ENCODE measurements at places on chromosomes 2 and 18. TPM values are rescaled to one million over a fixed set of nuclear protein-coding genes. Genes with fewer than 3 reads are reported as not detected.

ANKRD30B gene
- total RNA-seq: not detected

GPR55 gene
- not detected for total RNA-seq

MAL gene
- 1.8 TPM for total RNA-seq

AP1S3 gene
- 0.63 TPM for total RNA-seq

UPP2 gene
- total RNA-seq: not detected

TSPYL6 gene
- total RNA-seq: not detected

GCA gene
- 6.4 TPM for total RNA-seq

DYNAP gene
- total RNA-seq: not detected

RAB31 gene
- total RNA-seq: 67.7 TPM

HADHA gene
- total RNA-seq: 520 TPM

KLHL14 gene
- not detected for total RNA-seq

PSMA8 gene
- total RNA-seq: not detected

TTN gene
- 4,414 TPM for total RNA-seq

ARMC9 gene
- 3.4 TPM for total RNA-seq

TMEFF2 gene
- not detected for total RNA-seq

BUB1 gene
- 0.63 TPM for total RNA-seq

GKN2 gene
- not detected for total RNA-seq

DHRS9 gene
- total RNA-seq: 1.7 TPM

TMEM247 gene
- total RNA-seq: not detected

RAPH1 gene
- 29.5 TPM for total RNA-seq

SIX3 gene
- not detected for total RNA-seq

HTR2B gene
- 1.3 TPM for total RNA-seq

TDRD15 gene
- not detected for total RNA-seq

TGFA gene
- total RNA-seq: 0.97 TPM

CPS1 gene
- total RNA-seq: 1.2 TPM

GPR75 gene
- total RNA-seq: 1.7 TPM

TUBA3E gene
- total RNA-seq: 5.1 TPM

RNU2-63P gene
- total RNA-seq: not detected

GALR1 gene
- 0.05 TPM for total RNA-seq

SCN9A gene
- total RNA-seq: 2.5 TPM

CTAGE1 gene
- not detected for total RNA-seq

CCNT2 gene
- 15.8 TPM for total RNA-seq

EDAR gene
- 0.20 TPM for total RNA-seq

OR6B2 gene
- not detected for total RNA-seq

SLC8A1 gene
- total RNA-seq: 1,361 TPM

SS18 gene
- 38.3 TPM for total RNA-seq

GALNT13 gene
- total RNA-seq: 0.37 TPM

PARD6G gene
- total RNA-seq: 1.4 TPM

ACTG2 gene
- 3.1 TPM for total RNA-seq

KIF5C gene
- total RNA-seq: 0.29 TPM

TUBA4A gene
- total RNA-seq: 231 TPM

CFAP210 gene
- total RNA-seq: not detected

Data from heart left ventricle (tissue), 16 donors.